ENCODE measurements at places on chromosomes 1 and 21.

GRCh38 chr1:36540056-36540455 is 57.3 kb upstream of the CSF3R start:
- no peak for DNase-seq

GRCh38 chr1:25922056-25922970 is 16.1 kb upstream of the STMN1 start:
- DNase-seq: peak; percentile 75

DNA sequence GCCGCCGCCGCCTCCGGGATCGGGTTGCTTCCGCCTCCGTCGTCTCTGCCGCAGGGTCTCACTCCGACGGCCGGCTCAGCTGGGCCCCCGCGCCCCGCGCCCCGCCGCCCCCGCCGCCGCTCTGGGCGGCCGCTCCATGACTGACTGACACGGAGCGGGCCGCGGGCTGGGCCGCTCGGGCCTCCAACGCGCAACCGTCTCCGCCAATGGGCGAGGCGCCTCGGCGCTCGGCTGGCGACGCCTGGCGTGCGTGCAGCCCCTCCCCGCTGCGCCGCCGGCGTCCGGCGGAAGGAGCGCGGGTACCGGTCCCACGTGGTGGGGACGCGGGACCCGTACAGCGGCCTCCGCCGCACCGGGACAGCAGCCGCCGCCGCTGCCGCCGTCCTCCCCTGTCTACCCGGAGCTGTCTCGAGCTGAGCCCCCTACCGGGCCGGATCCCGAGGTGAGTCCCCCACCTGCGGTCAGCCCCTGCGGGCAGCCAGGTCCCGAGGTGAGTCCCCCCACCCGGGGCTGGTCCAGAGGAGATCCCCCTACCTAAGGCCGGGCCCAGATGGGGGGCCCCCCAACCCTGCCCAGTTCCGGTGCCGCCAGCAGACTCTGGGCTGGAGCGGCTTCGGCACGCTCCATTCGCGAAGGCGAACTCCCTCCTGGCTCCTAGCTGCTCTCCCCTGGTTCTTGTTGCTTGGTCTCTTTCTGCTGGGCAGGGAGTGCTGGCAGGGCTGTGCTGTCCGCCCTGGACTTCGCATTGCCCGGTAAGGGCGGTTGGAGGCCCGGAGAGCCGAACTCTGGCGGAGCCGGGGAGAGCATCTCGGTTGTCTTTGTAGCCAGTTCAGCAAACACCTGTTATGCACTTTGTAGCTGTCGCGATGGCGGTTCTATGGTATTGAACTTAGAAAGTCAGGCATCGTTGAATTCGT is at the start of the genes TAF5L and URB2:
TAF5L (minus strand) TSS at position 208 of the 917 bp plus-strand sequence. CDS start 11,640 bp downstream, outside the sequence.
URB2 (plus strand) TSS at position 333 of the 917 bp plus-strand sequence. CDS start 1,387 bp downstream, outside the sequence.
- DNase-seq: peak; percentile 57

DNA sequence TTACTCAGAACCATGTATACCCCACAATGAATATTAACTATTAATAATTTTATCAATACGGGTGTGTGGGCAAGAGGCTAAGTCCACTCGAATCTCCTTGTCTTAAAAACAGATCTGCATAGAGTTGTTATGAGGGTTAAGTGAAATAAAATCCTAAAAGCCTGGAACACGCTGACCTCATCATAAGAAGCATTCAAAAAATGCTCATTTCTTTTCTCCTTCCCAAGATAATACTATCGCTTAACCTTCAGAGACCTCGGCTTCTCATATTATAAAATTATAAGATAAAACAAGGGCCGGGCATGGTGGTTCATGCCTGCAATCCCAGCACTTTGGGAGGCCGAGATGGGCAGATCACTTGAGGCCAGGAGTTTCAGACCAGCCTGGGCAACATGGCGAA is 35.1 kb downstream of the LPAR3 start:
- no peak for DNase-seq

GRCh38 chr1:25556132-25556670 is 12.8 kb downstream of the LDLRAP1 start:
- DNase-seq: no peak

GRCh38 chr1:110155878-110156522 is 5.7 kb downstream of the SLC6A17 start:
- no peak for DNase-seq

- DNase-seq: no peak
These were observed 4.8 kb upstream of the MYSM1 start for GRCh38 chr1:58704616-58705021.

DNA sequence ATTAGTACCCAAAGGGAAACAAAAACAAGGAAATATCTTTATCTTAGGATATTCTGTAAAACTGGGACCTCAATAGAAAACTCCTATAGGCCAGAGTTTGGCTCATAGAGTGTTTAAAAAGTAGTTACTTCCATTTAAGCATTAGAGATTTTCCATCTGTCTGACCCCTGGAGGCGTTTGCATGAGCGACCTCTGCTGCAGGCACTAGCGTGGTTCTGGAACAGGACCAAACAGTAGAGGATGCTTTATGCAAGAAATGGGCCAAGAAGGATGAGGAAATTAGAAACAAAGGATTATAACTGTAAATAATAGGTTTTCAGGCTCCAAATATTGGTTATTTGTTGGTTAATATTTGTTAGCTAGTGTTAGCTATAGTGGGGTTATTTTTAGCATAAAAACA is 5.7 kb downstream of the ZBTB40 start:
- no peak for DNase-seq

DNA sequence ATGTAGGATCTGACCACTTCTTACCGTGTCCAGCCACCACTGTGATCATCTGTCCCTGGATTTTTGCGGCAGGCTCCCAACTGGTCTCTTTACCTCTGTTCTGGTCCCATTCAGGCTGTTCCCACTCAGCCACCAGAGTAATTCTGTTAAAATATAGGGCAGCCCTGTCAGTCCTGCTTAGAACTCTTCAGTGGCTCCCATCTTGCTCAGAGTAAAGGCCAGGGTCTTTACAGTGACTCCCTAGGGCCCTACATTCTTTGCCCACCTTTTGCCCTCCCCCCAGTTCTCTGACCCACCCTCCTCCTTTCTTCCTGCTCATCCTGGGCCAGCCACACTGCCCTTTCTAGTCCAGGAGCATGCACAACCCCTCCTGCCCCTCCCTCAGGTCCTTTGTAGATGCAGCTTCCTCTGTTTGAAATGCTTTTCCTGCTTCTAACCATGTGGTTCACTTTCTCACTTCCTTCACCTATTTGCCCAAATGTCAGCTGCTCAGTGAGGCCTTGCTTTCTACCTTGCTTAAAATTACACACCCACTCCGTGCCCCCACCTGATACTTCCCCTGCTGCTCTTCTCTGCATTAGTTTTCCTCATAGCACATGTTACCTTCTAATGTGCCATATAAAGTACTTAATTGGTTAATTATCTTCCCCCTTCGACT is 7.8 kb downstream of the UBIAD1 start:
- peak; percentile 27 for DNase-seq

- DNase-seq: peak; percentile 67
These were observed 894 bp downstream of the EPB41 start for GRCh38 chr1:28915031-28915895.

DNA sequence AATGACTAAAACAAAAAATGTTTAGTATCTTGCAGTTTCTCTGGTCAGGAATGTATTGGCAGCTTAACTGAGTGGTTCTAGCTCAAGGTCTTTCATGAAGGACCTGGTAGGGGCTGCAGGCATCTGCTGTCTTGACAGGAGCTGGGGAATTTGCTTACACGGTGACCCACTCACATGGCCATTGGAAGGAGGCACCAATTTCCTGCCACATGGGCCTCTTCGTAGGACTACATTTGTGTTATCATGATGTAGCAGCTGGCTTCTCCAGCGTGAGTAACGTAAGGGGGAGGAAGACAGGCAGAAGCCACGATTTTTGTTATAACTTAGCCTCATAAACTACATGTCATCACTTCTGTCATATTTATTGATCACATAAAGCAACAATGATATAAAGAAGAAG is 376.3 kb downstream of the AMY1C start:
- no peak for DNase-seq

DNA sequence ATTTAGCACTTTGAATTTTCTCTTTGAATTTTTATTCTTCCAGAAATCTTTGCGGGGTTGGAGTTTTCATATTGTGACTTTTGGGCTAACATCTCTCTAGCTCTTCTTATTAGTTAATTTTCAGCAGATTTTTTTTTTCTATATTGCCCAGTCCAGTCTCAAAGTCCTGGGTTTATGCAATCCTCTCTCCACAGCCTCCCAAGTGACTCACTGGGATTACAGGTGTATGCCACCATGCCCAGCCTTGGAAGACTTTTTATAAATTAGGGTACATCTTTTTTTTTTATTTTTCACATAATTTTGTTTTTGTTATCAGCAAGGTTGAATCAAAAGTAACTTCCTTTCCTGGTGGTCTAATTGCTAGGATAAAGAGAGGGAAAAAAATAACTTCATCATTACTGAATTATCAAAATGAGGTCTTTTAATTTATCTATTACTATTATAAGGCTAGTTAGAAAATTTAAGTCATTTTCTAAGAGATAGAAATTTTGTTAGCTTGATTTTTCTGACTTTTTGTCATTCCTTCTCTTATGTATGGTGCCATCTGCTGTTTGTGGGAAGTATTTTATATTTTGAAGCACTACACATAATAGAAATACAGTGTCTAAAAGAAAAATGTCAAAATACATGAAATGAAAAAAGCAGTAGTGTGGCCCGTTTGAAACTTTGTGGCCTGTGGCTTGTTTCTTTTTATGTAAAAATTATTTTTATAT is 273.4 kb upstream of the CACYBP start:
- DNase-seq: peak; percentile 24

DNA sequence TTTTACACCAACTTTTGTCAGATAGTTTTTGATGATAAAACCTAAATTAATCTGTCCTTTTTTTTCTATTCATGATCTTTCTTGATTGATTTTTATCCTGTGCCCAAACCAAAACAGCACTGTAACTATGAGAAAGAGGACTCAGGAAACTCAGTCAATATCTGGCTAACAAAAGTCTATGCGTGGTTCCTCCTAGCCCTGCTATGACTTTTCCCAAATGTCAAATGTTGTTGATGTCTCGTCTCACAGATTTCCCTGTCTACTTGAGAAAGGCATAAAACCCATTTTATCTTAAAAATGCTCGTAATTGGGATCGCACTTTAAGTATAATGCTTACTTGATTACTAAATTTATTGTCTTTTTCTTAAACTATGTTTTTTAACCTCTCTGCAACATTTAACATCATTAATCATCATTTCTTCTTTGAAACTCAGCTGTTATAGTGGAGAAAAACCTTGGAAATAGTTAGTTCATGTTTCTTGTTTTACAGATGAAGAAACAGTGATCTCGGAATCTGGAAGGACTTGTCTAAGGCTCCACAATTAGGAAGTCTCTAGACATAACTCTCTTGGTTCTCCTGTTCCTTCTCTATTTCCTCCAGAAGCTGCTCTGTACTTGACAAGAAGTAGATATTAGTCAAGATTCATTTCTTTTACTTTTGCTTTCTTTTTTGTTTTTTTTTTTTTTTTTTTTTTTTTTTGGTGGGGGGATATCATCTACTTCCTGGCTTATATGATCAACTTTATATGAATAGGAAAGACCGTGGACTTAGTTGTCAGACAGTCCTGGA is 26.2 kb upstream of the PTPRC start:
- DNase-seq: no peak

- DNase-seq: no peak
These were observed 317.7 kb upstream of the DAB1 start for GRCh38 chr1:57741521-57741920.

- no peak for DNase-seq
These were observed 1.1 kb downstream of the CEP350 start for GRCh38 chr1:179955731-179956130.

DNA sequence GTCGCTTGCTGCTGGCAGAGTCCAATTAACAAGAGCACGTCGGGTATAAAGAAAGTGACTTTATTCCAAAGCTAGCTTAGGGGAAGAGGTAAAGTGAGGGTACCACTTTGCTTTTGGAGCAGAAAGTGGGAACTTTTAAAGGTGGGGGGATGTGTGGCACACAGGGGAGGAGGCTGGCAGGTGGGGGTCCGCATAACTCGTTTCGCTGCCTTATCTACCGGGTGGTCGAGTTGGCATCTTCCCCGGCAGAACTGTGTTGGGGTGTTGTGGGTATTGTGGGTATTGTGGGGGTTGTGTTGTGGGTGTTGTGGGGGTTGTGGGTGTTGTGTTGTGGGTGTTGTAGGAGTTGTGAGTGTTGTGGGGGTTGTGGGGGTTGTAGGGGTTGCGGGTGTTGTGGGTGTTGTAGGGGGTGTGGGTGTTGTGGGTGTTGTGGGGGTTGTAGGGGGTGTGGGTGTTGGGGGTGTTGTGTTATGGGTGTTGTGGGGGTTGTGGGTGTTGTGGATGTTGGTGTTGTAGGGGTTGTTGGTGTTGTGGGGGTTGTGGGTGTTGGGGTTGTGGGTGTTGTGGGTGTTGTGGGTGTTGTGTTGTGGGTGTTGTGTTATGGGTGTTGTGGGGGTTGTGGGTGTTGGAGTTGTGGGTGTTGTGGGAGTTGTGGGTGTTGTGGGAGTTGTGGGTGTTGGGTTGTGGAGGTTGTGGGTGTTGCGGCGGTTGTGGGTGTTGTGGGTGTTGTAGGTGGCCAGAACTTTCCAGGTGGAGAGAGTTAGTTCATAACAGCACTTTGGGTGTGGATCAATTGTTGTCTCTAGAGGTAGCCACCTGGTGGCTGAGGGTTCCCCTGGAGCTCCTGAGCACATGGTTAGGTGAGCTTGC is 52.7 kb downstream of the AGPAT3 start:
- no peak for DNase-seq

GRCh38 chr21:25573409-25574206 is 33.7 kb downstream of the MRPL39 start:
- no peak for DNase-seq

GRCh38 chr1:187568067-187568466 is 739.3 kb downstream of the PLA2G4A start:
- no peak for DNase-seq

Measured in NCI-H1105 treated with DMSO at 0.1 percent for 48 hours (cell line).